ENCODE measurements at places on chromosomes 5 and 9. TPM values are rescaled to one million over a fixed set of nuclear protein-coding genes. Genes with fewer than 3 reads are reported as not detected.

ARHGEF37 gene
- total RNA-seq = 14.2 TPM

DNA sequence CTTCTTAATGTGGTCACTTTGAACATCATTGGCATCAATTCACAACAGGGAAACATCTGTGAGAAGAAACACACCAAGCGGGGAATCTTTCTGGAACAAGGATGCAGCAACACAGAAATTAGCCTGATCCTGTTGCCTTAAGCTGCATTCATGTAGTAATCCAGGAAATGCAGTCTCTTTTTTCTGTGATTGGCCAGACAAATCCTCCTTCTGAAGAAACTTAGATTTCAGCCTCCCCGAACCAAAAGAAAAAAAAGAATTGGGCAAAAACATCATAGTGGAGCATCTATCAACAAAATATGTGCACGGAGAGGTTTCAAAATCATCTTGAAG, 7.2 kb upstream of the XPA start:
- no peak for DNase-seq

- no peak for DNase-seq
Measured at GRCh38 chr5:45639040-45639439, 57.1 kb downstream of the HCN1 start.

DNA sequence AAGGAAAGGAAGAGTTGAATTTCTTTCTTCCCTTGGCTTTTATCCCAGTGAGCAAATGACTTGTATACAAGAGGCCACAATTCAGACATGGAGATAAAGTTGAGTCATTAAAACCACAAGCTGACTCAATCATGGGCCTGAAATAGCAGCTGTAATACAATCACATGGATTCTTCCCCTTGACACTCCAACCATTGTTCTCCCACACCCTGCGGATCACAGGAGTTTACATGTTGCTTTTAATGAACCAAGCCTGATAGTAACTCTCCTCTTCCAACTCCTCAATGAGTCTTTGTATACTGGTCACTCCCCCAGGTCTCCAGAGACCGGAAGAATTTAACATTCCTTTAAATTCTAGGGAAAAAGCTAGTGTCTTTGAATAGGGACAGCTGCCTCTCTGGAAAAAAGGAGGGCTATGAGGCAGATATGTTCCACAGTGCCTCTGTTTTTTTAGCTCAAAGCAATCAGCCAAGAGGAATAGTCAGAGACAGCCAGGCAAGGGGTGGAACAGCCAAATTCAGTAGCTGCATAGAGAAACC, 32.4 kb downstream of the PCDHGC5 start:
- no peak for DNase-seq

DNA sequence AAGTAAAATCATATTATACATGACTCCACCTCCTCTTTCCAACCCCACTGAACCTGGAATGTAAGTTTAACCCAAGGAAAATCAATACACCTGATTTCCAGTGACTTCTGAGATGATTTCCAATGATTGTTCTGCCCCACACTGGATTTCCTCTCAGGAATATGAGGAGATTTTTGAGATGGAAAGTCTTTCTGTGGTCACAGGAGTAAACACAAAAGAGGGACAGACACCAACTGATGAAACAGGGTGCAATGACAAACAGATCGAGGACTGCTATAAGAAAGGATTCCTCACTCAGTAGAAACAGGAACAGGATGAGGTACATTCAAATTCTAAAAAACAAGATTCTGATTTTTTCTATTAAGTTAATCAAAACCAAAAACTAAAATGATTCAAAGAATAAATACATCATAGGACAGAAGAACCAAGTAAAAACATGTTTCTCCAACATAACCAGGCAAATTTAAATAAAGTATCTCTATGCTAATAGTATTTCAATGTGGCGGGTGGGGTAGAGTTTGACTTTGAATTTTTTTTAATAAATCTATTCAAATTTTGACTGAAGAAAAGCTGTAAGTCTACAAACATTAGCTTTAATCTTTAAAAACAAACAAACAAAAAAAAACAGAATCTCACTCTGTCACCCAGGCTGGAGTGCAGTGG, 42.1 kb downstream of the DTWD2 start:
- no peak for DNase-seq

DNA sequence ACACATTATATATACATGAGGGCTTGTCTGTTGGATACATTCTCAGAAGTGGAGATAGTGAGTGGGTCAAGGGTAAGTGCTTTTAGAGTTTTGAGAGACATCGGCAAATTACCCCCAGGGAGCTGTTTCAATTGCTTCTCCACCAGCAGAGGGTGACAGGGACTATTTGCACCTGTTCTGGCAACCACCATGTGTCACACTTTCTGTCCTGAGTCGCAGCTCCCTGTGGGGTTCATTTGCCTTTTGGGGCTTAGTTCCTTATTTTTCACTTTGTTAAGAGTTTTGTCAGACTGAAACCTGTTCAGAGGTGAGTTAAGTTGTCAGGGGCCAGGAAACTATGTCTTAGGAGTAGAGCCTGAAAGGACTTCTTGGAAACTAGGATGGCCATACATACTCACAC, 20.1 kb upstream of the SLC36A1 start:
- DNase-seq = no peak

- DNase-seq = no peak
Measured at GRCh38 chr9:132702254-132702653, 32.0 kb downstream of the GTF3C4 start.

TOR2A gene
- 32.7 TPM for total RNA-seq

GRCh38 chr5:95471487-95471886, 80.3 kb downstream of the FAM81B start:
- no peak for DNase-seq

GRCh38 chr5:92455011-92455410, 1071.9 kb upstream of the ARRDC3 start:
- no peak for DNase-seq

TNIP1 gene
- total RNA-seq = 215 TPM

- DNase-seq = no peak
Measured at GRCh38 chr5:157348049-157348400, 82.1 kb downstream of the CYFIP2 start.

DNA sequence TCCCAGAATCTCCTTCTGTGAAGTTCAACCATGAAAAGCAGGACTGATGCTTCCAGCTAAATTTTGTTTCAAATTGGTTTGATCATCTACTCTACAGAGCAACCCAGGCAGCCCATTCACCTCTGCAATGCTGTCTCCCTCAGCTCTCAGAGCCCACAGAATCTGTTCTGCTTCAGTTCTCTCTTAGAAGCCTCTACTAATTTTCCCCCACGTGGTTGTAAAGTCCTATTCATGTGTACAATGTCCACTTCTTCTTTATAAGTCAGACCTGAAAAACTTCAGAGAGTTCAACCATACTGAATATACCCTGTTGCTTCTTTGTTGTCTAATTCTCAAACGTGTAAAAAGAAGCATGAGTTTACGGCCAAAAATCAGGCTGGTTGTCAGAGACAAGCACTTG, 21.3 kb upstream of the FAM13B start:
- DNase-seq = no peak

FOXD4L3 gene
- total RNA-seq = not detected

CCDC171 gene
- 3.2 TPM for total RNA-seq

DNA sequence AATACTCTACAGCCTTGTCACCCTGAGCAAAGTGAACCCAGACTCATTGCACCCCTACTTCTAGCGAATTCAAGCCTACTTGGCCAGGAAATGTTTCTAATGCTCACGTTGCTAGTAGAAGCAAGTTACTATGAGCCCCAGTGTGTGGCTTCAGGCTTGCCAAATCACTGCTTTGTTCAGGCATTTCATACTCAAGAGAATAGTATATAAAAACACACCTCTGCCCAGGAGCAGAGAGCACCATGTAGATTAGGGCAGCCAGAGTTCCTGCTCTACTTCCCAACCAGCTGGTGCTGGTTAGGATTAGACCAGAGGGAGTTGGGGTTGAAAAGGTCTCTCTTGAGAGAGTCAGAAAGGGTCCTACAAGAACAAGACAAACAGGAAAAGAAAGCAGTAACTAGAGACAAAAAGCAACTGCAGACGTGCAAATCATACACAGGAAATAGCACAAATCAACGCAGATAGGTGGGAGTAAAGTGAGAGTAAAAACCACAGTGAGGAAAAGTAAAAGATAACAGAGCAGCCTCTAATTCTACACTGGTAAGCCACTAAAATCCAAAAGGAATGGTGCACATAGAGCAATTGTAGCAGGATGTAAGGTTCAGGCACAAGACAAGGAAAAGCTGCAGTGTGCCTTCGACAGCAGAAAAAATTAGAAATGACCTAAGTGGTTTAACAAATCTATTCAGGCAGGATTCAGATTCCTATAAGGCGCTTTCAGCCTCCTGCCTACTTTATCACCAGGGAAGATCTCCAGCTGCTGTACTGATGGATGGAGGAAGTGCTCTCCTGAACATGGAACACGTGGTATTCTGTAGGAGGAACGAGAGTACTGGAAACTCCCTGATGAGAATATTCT, 49.6 kb upstream of the KIF2A start:
- no peak for DNase-seq

UBE2R2 gene
- total RNA-seq = 40.8 TPM

DNA sequence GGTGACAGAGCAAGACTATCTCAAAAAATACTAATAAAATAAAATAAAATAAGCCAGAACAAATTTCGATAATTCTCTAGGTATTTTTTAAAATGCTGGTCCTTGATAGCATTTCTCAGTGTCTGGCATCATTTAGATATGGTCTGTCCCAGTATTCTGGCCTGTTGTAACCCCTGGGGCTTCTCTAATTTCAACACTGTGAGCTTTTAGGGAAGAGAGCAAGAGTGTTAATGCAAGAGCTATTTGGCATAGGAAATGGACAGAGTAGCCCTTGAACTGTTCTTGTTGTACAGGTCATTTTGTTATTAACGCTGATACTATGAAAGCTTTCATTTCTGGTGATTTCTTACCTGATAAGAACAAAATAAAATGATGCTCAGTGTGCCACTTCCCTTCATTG, 112.2 kb upstream of the ZNF608 start:
- no peak for DNase-seq

DNA sequence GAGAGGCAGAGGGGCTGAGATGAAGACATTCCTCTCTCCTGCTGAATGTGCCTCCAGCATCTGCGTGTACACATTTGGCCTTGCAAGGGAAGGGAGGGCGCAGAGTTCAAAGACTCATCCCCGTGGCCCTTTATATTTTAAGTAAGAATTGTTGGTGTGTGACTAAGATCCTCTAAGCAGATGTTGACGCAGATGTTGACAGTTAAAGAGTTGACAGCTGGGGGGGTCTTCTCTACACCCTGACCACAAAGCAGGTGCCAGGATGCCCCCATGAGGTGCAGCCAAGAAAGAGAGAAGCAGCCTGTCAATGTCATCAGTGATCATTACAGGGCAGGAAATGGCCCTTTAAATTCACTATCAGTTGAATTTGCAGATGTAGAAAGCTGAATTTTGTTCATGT, 262.9 kb downstream of the IRX1 start:
- no peak for DNase-seq

ARID3C gene
- total RNA-seq = not detected

- no peak for DNase-seq
Measured at GRCh38 chr5:60651872-60652620, 47.9 kb downstream of the DEPDC1B start.

DNA sequence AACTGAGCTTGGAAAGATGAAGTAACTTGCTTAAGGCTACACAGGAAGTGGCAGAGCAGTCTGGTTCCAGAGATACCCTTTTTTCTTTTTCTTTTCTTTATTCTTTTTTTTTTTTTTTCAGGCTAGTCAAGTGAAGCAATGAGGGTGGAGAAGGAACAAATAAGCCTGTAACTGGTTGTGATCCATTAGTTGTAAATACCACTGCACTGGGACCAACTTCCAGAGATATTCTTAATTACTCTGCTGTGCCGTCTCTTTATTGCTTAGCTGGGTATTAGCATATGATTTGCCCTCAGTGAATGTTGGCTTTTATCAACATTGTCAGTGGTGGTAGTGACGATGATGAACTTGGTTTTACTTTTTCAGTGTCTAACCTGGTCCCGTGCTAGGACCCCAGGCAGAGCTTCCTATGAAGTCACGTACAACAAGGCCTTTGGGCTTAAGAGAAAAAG, 26.7 kb downstream of the LNPEP start:
- DNase-seq = no peak

DNA sequence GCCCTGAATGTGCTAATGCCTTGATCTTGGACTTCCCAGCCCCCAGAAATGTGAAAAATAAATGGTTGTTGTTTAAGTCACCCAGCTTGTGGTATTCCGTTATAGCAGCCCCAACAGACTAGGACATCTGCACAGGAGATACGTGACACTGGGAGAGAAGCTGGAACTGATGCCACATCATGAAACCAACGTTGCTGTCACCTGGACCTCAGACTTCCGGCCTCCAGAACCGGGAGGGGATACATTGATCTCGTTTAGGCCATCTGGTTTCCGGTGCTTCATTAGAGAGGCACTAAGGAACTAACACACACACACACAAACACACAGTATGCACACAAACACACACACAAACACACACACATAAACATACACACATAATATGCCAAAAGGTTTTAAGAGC, 75.0 kb upstream of the ICE1 start:
- DNase-seq = no peak

DNA sequence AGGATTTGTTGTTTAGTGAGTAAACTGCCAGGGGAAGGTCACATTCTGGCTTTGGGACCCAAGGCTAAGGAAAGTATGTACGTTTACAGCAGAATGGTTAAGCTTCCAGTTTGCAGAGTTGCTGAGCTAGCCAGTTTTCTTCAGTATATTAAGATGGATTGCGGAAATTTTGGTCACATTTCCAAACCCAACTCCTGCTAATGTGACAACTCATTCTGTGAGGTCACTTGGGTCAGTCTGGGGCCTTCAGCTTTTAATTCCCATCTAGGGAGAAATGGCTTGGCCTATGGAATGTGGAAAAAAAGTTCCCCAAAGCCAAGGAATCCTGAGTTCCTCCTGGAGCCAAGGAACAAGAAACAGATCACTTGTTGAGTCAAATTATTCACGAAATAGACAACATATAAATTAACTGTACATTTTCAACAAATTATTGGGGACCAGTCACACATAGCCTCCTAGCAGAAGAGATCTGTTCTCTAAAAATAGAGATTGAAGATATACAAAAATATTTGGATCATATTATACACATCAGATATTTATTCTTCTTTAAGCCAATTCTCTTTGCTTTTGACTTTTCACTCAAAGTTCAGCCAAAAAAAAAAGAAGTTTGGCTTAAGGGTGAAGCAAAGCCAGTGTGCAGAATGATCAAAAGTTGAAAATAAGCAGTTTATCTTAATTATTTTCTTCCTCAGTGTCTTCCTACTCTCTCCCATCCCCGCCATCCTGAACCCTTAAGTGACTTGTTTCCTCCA, 8.8 kb downstream of the KCNV2 start:
- no peak for DNase-seq

SPAAR gene
- total RNA-seq = 1.3 TPM

DNA sequence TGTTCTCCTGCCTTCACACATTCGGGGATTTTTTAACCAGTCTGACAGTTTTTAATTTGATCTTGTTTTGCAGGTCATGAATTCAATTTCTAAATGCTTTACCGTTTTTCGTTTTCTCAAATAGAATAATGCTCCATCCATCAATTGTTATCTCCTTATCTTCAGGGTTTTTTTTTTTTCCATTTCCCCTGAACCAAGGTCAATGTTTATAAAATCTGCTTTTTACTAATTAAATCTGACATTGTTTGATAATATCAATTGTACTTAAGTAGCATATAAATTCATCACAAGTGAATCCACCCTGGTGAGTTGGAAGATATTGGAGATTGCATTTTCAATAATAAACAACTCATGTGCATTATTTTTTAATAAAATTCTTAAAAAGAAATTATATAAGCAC, 2004.6 kb upstream of the WWC1 start:
- DNase-seq = no peak

MCCC2 gene
- total RNA-seq = 59.5 TPM

FGF1 gene
- 0.70 TPM for total RNA-seq

GRCh38 chr5:75681125-75681830, 36.0 kb downstream of the POC5 start:
- no peak for DNase-seq

Data from left colon (tissue), 2 donors.